ENCODE measurements at places on chromosomes 2 and 18.

DNA sequence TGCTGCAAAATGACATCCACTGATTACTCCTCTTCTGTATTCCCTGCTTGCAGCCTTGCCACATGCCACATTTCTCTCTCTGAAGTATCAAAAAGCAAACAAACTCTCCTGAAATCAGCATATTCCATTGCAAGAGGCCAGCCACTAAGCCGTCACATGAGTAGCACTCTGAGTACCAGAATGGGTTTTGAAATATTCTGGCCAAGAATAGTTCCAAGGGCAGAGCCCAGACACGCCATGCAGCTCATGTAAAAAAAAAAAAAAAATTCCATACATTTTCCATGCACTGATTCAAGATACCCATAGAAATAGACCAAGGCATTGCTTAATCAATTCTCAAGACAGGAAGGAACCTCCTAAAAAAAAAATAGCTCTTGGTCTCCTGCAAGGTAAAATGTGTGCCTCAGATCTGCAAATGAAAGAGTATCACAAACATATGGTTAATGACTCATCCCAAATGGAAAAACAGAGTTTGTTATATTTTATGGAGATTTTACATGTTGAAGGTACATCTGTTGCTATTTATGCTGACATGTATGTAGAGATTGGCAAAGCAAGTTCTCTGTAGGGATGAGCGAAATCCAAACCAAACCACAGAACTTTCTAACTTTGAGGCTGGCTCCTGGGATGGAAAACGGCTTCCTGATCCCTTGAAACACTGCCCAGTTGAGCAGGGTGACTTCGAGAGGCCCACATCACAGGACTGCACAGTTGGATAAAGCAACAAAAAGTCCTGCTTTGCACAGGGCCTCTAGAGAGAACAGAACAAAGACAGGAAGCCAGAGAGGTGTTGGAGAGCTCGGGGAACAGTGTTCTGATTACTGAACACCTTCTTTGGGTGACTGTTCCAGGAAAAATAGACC, 346.2 kb downstream of the ZNF521 start:
- DNase-seq, result no peak

DNA sequence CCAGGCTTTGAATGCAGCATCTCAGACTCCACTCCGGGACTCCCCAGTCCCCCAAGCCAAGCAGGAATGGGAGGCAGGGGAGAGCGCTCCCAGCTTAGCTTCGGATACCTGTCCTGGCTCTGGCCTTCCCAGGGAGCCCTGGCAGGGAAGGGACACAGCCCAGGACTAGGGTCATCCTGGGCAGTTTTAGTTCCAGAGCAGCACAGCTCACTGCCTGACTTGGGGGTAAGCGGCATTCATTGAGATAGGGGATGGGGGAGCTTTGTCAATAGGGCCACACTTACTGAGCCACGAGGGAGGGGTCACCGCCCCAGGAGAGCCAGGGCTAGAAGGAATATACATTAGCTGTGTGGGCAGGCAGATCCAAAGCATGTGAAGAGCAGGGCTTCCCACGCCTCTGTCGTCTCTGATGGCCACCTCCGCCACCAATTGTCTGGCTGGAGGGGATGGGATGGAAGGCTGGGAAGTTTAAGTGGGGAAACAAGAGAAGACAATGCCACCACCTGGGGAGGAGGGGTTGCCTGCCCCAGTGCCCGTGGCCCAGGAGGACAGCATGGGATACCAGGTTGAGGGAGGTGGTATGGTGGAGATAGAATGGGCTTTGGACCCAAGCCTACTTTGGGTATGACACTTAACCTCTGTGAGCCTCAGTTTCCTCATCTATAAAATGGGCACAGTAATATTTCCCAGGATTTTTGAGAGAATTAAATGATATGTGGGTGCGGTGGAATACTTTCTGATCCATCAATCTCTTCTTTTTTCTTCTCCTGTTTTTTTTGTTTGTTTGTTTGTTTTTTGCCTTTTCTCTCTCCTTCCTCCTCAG, 40.2 kb downstream of the SCTR start:
- DNase-seq, result no peak

- DNase-seq, result no peak
These were observed 5.7 kb downstream of the GPATCH11 start for GRCh38 chr2:37090019-37090477.

DNA sequence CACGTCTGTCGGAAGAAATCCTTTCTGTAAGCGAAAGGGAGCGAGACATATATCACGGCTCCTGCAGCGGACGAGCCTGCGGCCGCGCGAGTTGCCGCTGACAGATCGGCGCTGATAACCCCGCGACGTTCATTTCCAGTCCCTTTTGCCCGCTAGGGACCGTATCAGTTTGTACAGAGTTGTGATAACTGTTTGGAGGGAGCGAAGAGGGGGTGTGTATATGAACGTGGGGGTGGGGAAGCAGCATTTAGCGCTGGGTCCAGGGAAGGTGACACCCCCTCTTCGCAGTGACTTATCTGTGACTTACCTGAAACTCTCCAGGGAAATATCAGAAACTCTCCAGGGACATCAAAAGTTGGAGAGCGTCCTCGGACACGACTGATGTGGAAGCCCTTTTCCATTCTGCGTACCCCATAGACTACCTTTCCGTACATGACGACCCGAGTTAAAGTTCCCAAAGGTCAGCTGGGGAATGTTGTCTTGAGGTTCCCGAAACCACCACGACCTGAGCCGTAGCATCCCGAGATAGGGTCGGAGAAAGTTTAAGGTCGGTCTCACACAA, 948 bp upstream of the GATA6 start:
- DNase-seq, result peak; percentile 72

DNA sequence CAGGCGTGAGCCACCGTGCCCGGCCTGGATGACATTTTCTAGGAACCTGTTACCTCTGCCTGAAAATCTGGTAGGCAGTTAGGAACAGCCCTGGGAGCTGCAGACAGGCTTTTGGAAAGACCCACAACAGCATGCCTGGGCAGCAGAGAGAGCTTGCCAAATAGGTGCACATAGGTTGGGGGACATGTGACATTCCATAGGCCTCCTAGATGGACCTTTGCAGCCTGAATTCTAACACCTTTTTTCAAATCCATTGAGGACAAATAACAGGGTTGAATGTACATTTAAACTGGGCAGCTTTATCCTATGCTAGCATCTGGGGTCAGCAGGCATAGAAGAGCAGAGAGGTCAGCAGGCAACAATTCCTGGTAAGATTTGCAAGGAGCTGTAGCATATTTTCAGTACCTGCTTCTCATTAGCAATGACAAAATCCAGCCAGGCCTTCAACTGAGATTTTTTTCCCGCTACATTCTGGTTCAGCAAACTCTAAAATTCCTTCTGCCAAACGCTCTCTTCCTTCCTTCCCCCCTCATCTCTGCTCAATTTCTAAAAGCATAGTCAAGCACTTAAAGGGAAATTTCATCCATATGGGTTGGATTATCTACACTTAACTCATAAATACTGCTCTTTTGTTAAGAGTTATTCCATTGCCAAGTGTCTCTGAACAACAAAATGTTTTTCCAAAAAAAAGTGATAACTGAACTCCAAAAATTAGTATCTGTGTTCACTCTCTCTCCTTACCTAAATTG, 75.2 kb downstream of the SOWAHC start:
- DNase-seq, result no peak
